ENCODE measurements at places on chromosomes 11 and 22. TPM values are rescaled to one million over a fixed set of nuclear protein-coding genes. Genes with fewer than 3 reads are reported as not detected.

Gene ARHGEF17
- not detected for total RNA-seq

Gene OR4A16
- total RNA-seq: not detected

Gene TTC17
- 39.4 TPM for total RNA-seq

Gene C11orf52
- not detected for total RNA-seq

Gene TMEM191B
- total RNA-seq: 2.6 TPM

Gene SLC22A8
- not detected for total RNA-seq

Gene ASPHD2
- 13.1 TPM for total RNA-seq

Gene ANO1
- not detected for total RNA-seq

Gene GAL
- total RNA-seq: 1.7 TPM

Gene MICAL2
- total RNA-seq: 146 TPM

- no peak for DNase-seq
Measured at GRCh38 chr22:40347300-40347699, 1.0 kb downstream of the ADSL start.

DNA sequence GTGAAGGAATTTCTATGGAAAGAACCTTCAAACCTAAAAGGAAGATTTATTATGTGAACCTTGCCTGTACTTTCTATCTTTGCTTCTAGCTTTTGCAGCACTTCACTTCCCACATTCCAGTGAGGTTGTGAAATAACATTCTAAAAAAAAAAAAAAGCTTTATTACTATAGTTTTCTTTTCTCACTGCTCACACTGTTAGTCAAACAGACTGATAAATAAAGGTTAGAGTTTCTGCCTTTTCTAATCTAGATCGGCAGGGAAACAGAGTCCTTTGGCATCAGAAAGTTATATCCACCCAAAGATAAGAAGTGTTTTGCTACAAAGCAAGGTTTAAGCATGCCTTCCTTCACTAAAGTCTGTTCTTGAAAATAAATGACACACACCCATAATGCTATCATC is 2.8 kb downstream of the AAMDC start:
- no peak for DNase-seq

DNA sequence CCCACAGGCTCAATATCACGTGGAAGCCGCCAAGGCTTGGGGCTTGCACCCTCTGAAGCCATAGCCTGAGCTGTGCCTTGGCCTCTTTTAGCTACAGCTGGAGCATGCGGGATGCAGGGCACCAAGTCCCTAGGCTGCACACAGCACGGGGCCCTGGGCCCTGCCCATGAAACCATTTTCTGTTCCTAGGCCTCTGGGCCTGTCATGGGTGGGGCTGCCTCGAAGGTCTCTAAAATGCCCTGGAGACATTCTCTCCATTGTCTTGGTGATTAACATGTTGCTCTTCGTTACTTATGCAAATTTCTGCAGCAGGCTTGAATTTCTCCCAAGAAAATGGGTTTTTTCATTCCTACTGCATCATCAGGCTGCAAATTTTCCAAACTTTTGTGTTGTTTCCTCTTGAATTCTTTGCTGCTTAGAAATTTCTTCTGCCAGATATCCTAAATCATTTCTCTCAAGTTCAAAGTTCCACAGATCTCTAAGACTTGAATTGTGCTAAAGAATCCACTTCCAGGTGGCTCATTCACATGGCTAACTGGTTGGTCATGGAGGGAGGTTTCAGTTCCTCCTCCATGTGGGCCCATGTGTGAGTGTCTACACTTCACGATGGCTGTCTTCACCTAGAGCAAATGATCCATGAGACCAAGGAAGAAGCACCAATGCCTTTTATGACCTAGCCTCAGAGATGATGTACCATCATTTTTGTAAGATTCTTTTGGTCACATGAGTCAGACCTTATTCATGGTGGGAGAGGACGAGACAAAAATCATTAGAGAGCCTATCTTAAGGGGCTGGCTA is 7.4 kb upstream of the CREBZF start:
- DNase-seq: no peak

GRCh38 chr22:27546157-27546935 is 255.2 kb downstream of the MN1 start:
- no peak for DNase-seq

DNA sequence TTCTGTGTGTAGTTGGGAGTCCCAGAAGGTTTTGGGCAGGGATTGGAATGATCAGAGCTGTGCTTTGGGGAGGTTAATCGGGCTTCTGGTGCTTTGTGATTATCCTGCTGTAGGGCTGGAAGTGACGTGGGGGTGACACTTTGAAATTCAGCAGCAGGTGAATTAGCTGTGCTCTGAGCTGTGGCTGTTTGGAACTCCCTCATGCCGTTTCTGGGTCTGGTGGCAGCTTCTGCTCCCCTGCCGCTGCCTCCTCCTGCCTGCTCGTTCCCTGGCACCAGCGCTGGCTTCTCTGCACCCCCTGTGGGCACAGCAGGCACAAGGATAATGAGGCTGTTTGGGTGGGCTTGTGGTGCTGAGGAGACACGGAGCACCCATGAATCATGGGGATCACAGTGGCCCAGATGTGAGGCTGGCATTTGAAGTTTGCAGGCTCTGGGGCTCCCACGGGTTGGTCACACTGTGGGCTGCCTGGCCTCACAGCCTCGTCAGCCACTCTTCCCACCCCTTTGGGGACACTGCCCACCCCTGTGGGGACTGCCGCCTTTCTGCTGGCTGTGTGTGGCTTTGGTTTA is 49.7 kb downstream of the TBC1D22A start:
- DNase-seq: no peak

DNA sequence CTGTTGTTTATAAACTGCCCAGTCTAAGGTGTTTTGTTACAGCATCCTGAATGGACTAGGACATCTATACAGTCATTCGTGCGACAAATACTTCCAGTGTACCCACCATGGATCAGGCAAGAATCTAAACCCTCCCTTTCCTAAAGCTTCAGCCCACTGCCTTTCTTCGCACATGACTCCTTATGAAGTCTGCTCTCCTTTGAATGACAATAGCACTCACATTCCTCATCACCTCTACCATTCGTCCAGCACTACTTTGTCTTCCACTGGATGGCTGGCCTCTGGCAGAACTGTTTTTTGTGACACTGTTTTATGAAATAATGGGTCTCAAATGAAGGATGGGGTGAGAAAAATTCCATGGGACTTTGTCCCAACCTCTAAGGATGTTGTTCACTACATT is 89.8 kb upstream of the LIN7C start:
- DNase-seq: no peak

- DNase-seq: no peak
Measured at GRCh38 chr11:1112351-1113191, 37.9 kb downstream of the MUC2 start.

- no peak for DNase-seq
Measured at GRCh38 chr11:61694946-61695706, 14.9 kb downstream of the DAGLA start.

DNA sequence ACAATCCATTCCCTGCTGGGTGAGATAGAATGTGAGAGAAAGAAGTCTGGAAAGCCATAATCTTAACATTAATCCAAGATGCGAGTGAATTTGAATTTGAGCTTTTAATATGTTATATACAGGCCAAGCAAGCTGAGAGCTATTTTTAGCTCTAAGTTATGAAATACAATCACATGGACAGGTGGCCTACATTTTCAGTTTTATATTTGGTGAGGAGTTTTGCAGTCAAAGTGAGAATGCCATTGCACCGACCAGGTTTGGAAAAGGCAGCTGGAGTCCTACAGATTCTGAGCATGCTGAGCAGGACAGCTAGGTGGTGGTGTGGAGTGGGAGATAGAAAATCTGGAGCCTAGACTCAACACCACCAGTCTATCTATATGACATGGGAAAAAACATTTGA is 12.0 kb downstream of the OR5B21 start:
- no peak for DNase-seq

- no peak for DNase-seq
Measured at GRCh38 chr11:31236143-31236542, 133.4 kb downstream of the DCDC1 start.

- no peak for DNase-seq
Measured at GRCh38 chr11:116117331-116118137, 613.3 kb upstream of the CADM1 start.

DNA sequence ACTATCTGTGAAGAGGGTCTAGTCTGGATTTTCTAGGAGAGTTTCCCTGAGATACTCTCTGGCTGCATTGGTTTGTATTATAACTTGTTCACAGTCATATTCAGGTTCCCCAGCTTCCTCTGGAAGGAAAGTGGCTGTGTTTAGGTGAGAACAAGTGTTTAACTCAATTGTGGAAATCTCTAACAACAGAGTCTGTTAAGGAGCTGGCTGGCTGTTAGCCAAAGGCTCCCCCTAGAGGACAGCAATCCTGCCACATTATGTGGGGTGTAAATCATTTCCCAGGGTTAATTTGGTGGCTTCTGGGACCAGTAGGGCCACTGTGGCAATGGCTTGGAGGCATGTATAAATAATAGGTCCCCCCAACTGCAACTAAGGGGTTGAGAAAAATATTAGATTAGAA is 18.4 kb downstream of the MS4A6E start:
- DNase-seq: no peak

- no peak for DNase-seq
Measured at GRCh38 chr11:134574425-134574824, 162.4 kb upstream of the B3GAT1 start.

DNA sequence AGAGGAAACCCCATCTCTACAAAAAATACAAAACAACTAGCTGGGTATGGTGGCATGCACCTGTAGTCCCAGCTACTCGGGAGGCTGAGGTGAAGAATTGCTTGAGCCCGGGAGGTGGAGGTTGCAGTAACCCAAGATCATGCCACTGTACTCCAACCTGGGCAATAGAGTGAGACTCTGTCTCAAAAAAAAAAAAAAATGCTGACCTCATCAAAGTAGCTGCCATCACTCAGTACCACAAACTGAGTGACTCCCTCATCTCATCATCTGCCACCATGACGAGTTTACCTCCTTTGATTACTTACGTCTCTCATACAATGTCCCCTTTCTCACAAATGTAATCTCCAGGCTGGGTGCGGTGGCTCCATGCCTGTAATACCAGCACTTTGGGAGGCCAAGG is 117.2 kb upstream of the CLPB start:
- DNase-seq: no peak

DNA sequence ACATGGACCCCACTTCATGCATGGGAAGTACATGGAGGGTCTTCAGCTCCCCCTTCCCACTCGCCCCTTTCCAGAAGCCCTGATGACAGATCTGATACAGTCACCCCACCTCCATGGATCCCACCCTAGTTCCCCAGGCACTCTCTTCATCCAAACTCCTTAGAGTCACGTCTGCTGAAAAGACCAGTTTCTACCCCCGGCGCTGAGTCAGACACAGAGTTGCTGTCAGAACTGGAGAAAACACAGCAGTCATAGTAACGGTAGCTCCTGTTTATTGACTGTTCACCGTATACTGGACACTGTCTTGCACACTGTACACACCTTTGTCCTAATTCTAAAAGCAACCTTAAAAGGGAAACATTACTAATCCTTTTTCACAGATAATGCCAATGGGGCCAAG is 29.1 kb downstream of the DRD2 start:
- no peak for DNase-seq

DNA sequence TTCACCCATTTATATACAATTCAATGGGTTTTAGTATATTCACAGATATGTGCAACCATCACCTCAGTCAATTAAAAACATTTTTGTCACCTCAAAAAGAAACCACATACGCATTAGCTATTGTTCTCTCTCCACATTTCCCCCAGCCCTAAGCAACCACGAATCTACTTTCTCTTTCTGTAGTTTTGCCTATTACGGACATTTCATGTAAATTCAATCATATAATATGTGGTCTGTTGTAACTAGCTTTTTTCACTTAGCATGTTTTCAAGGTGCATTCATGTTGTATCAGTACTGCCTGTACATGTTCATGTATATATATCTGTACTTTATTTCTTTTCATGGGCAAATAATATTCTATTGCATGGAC is 104.7 kb upstream of the RRM1 start:
- peak; percentile 70 for DNase-seq

DNA sequence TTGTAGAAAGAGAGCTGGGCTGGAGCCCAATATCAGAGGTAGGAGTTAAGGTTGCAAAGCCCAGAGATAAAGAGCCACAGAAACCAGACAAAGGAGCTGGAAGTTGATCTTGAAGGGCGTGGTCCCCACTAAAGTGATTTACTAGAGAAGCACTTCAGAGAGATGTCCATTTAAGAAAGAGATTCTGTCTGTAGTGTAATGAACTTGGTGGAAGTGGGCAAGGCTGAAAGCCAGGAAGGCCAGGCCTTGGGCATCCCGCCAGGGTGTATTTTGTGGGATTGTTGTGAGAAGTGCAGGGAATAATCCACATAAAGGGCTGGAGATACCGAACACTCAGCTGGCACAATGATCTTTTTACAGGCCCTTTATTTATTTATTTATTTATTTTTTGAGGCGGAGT is 1398.8 kb downstream of the TBC1D22A start:
- no peak for DNase-seq

- no peak for DNase-seq
Measured at GRCh38 chr11:46322759-46323158, 24.5 kb upstream of the DGKZ start.

- DNase-seq: no peak
Measured at GRCh38 chr11:94315664-94316063, 11.3 kb downstream of the IZUMO1R start.

- DNase-seq: no peak
Measured at GRCh38 chr11:128575961-128576350, 11.4 kb downstream of the ETS1 start.

DNA sequence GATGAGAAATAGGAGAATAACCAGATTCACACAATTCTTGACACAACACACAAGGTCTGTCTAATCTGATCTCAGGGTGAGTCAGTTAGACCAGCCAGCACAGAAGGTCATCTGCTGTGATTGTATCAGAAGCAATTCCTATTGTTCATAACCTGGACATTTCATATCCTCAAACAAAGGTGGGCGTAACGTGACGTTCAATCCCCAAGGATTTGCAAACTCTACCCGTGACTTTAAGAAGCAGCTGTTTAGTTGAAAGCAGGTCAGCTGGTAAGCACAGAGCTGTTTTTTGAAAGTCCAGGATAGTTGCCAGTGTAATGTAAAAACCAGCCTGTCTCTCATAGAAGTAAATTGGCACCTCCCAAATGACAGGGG is 385.1 kb downstream of the DCDC1 start:
- no peak for DNase-seq

DNA sequence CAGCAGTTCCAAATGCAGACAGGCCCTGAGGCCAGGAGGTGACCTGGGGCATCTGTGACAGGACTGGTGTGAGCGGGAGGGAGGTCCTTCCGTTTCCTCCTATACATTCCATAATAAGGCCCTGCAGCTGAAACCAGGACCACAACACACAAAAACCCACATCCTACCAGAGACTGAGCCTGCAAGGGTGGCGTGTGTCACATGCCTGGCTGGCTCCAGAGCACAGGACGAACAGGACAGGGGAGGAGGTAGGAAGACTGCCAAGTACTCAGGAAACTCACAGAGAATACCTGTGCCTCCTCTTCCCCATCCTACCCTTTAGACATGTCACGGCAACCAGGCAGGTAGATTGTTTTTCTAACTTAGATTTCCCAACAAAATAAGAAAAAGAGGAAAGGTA is 103.9 kb downstream of the ARL14EP start:
- DNase-seq: no peak

DNA sequence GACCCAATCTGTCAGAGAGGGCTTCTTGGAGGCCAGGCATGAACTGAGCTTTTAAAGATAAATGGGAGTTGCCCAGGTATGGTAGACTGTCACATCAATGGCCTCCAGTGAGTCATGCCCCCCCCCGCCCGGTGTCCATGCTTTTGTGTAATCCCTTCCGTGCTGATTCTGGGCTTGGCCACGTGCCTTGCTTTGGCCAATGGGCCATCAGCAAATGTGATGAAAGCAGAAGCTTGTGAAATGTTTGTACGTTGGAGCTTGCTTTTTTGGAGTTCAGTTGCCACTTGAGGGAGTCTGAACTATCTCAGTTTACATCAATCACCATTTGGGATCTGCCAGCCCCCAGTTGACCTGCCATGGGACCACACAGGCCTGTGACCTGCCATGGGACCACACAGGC is 4.3 kb upstream of the THY1 start:
- DNase-seq: no peak
